ENCODE measurements at places on chromosomes 11 and 22. TPM values are rescaled to one million over a fixed set of nuclear protein-coding genes. Genes with fewer than 3 reads are reported as not detected.

MS4A13 gene
- not detected for total RNA-seq

LRRC32 gene
- 8.3 TPM for total RNA-seq

MS4A6E gene
- total RNA-seq = not detected

AKIP1 gene
- total RNA-seq = 29.6 TPM

APOA1 gene
- 2.5 TPM for total RNA-seq

TPBGL gene
- total RNA-seq = 0.11 TPM

HORMAD2 gene
- 0.11 TPM for total RNA-seq

KCNQ1 gene
- total RNA-seq = 1.3 TPM

MRPL16 gene
- total RNA-seq = 26.6 TPM

PACSIN2 gene
- 45.3 TPM for total RNA-seq

PHF21B gene
- total RNA-seq = 6.5 TPM

KRTAP5-2 gene
- total RNA-seq = not detected

OR5B21 gene
- not detected for total RNA-seq

SELENOH gene
- 39.8 TPM for total RNA-seq

TMEM45B gene
- 6.3 TPM for total RNA-seq

OPCML gene
- 51.1 TPM for total RNA-seq

OR4D5 gene
- total RNA-seq = not detected

CLCF1 gene
- 0.72 TPM for total RNA-seq

ZFP91 gene
- total RNA-seq = 49.8 TPM

HBG2 gene
- total RNA-seq = 14,331 TPM

SDHD gene
- total RNA-seq = 93.9 TPM

SLC37A2 gene
- total RNA-seq = 4.5 TPM

SCGB1C1 gene
- total RNA-seq = not detected

MUC2 gene
- total RNA-seq = not detected

CEND1 gene
- total RNA-seq = 23.4 TPM

VWA5A gene
- 22.8 TPM for total RNA-seq

CDC45 gene
- 4.0 TPM for total RNA-seq

OR52E8 gene
- total RNA-seq = not detected

GGT5 gene
- total RNA-seq = 8.6 TPM

KDELR3 gene
- total RNA-seq = 28.5 TPM

MCAM gene
- 99.4 TPM for total RNA-seq

SAA1 gene
- total RNA-seq = not detected

OR51G1 gene
- not detected for total RNA-seq

OR51M1 gene
- total RNA-seq = not detected

NCF4 gene
- total RNA-seq = 7.1 TPM

OR52N4 gene
- total RNA-seq = not detected

PDE3B gene
- total RNA-seq = 9.8 TPM

FZD4 gene
- total RNA-seq = 17.4 TPM

OR8D4 gene
- 0.06 TPM for total RNA-seq

FDX1 gene
- 15.5 TPM for total RNA-seq

WNT7B gene
- total RNA-seq = 2.6 TPM

SYT12 gene
- total RNA-seq = 3.5 TPM

TSPAN18 gene
- 23.3 TPM for total RNA-seq

HIC2 gene
- total RNA-seq = 3.6 TPM

SIRT3 gene
- total RNA-seq = 15.3 TPM

SHANK2 gene
- total RNA-seq = 21.4 TPM

OR5AP2 gene
- total RNA-seq = not detected
